Mammary epithelial cell (primary cell): ENCODE measurements at places on chromosomes 2 and 18. TPM values are rescaled to one million over a fixed set of nuclear protein-coding genes. Genes with fewer than 3 reads are reported as not detected.
A peak's percentile ranks its signal among the peaks of the same experiment; 100 is the strongest.

The NMUR1 gene
- not detected in 2 replicates for total RNA-seq

The ZNF804A gene
- not detected for total RNA-seq

The CPO gene
- not detected for total RNA-seq

The NT5C1B gene
- not detected in 2 replicates for total RNA-seq

The L3MBTL4 gene
- total RNA-seq, result 13.5 TPM

GRCh38 chr2:158253170-158253569 is 151.5 kb downstream of the UPP2 start:
- no peak for DNase-seq

- DNase-seq, result no peak
Observed at GRCh38 chr2:199144036-199144435, 313.7 kb downstream of the SATB2 start.

DNA sequence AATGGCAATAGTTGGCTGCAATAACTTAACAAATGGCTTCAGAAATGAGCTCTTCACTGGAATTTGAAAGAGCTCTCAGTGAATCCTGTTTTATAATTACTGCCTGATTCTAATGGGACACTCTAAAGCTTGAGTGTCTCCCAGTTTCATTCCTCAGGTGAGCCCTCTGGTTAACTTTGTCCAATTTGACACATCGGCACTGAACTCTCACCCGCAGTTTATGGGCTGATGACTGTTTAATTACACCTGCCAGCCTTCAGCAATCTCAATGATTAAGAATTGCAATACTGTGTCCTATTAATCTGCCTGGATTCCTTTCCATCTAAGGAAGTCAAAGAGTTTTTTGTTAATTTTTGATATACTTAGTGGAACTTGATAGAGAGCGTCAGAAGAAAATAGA is 110.7 kb upstream of the NABP1 start:
- DNase-seq, result no peak

DNA sequence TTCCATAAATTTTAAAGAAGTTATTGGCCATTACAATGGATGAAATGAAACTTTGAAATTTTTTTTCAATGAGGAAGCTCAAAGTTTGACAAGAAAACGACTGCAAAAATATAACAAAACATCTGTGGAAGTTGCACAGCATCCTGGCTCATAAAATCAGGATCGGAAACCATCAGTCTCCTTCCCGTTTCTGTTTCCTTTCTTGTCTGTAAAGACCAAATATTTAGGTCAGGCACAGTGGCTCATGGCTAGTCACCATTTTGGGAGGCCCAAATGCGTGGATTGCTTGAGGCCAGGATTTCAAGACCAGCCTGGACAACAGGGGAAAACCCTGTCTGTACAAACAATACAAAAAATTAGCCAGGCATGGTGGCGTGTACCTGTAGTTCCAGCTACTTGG is 27.6 kb upstream of the SSB start:
- no peak for DNase-seq

GRCh38 chr18:13446610-13447461 is 228.3 kb downstream of the LDLRAD4 start:
- DNase-seq, result no peak

GRCh38 chr2:73611867-73612266 is 30.4 kb downstream of the NAT8 start:
- peak; percentile 38 for DNase-seq

DNA sequence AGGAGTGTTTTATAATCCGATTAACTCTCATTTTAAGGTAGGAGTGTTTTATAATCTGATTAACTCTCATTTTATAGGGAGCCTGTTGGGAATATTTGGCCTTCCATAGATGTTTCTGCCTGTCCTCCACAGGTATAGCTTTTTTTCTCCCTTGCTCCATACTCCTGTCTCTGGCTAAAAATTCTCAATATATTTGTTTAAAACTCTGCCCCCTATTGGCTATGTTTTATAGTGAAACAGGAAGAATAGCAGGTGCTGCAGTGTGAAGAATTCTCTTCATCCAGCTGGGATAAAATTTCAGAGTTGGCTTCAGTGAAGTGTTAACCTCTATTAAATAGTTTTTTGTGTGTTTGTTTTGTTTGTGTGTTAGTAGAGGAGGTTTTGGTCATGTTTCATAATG is 1046.0 kb upstream of the TMEFF2 start:
- DNase-seq, result no peak

DNA sequence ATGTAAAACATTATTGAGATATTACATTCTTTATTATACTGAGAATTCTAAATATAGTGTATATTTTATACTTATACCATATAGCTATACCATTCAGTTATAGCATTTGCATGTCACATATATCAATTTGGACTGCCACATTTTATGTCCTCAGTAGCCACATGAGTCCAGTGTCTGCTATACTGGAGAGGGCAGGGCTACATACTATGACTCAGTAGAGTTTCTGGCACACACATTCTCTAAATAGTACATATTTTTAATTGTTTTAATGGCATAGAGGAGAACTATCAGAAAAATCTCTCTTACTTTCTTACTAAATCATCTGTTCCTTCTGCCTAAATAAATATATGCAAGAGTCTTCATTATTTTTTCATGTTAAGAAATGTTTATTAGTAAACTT is 55.4 kb upstream of the COL5A2 start:
- DNase-seq, result no peak

- DNase-seq, result no peak
Observed at GRCh38 chr2:148533004-148533403, 111.5 kb upstream of the EPC2 start.
